Activated naive CD8-positive, alpha-beta T cell treated with anti-CD3 and anti-CD28 coated beads for 36 hours (primary cell): ENCODE measurements at places on chromosomes 4 and X. TPM values are rescaled to one million over a fixed set of nuclear protein-coding genes. Genes with fewer than 3 reads are reported as not detected.

Gene TLR6
- 2.9 TPM for total RNA-seq

Gene KLF8
- 1.7 TPM for total RNA-seq

Gene PRR32
- not detected for total RNA-seq

Gene XAGE2
- not detected for total RNA-seq

Gene NPY2R
- not detected for total RNA-seq

Gene AKAP17A
- 48.2 TPM for total RNA-seq
